ENCODE measurements at places on chromosomes 2 and 18.

GRCh38 chr2:23297112-23297511 is 87.9 kb upstream of the KLHL29 start:
- DNase-seq = no peak

DNA sequence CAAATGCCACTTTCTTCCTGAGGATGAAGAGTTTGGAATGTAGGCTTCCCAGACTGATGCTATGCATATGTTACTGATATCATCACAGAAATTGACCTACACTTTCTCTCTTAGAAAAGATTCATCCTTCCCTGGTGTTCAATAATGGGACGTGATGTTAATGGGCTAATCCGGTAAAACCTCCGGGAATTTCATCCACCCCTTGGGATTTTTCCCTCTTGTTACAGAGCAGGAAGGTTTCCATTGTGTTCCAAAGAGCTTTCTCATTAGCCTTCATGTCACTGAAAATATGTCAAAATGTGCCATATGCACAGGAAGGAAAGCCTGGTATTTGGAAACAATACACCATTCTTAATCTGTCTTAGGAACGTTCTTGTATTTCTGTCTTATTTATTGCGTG is 20.7 kb downstream of the ALPK2 start:
- no peak for DNase-seq

GRCh38 chr2:240469740-240470139 is 34.3 kb downstream of the GPC1 start:
- no peak for DNase-seq

GRCh38 chr2:157692768-157693167 is 64.1 kb upstream of the ACVR1C start:
- DNase-seq = no peak

- no peak for DNase-seq
Observed at GRCh38 chr2:147149575-147150240, 695.1 kb upstream of the ACVR2A start.

GRCh38 chr18:36890598-36890997 is 61.7 kb downstream of the KIAA1328 start:
- DNase-seq = no peak

DNA sequence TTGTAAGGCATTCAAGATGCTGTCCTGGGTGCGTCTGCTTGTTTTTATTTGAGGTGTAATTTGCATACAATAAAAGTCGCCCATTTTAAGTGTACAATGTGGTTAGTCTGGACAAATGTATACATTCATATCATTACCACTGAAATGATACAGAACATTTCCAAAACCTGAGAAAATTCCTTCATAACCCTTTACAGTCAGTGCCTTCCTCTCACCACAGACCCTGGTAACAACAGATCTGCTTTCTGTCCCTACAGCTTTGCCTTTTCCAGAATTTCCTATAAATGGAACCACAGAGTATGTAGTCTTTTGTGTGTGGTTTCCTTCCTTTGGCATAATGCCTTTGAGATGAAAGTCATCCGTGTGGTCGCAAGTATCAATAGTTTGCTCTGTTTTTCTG is 45.8 kb upstream of the NFU1 start:
- DNase-seq = no peak

GRCh38 chr18:3062798-3063680 is 50.1 kb upstream of the LPIN2 start:
- DNase-seq = peak; percentile 54

GRCh38 chr2:223612501-223612900 is 10.3 kb upstream of the SCG2 start:
- no peak for DNase-seq

DNA sequence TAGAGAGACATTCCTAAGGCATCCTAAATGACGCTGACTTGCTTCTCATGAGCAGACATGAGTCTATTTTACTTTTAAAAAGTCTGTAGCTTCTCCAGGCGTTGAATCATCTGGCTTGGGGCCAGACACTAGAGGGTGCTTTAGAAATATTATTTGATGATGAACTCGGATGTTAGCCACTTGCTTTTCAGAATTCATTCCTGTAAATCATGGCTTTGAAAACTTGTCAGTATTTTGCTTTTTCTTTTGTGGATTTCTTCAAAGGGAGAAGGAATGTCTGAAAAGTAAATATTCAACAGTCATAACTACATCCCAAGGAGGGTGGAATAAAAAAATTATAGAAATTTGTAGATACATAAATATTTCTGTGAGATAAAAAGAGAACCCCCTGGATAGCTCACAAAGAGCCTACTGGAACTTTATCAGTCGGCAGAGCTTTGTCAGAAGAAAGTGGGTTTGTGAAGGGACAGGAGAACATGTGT is 370.8 kb downstream of the OSR1 start:
- DNase-seq = no peak

- DNase-seq = no peak
Observed at GRCh38 chr2:166449439-166449838, 44.6 kb downstream of the SCN7A start.

DNA sequence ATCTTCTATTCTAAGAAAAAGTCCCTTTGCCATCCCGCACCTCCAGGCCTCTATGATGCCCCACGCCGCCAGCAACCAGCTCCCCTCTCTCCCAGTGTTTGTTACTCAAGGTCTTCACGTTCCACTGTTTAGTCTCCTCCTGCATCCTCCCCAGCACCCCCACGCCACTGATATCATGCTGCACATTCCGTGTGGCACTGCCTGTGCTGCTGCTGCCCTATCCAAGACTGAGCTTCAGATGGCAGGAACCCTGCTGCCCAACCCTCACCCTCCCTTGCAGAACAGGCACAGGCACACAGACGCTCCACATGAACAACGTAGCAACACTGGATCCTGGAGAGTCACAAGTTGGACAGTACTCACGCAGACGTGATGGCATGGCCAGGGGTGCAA is 35.3 kb downstream of the MYO5B start:
- no peak for DNase-seq

GRCh38 chr2:200226451-200227426 is 79.8 kb upstream of the SPATS2L start:
- no peak for DNase-seq

DNA sequence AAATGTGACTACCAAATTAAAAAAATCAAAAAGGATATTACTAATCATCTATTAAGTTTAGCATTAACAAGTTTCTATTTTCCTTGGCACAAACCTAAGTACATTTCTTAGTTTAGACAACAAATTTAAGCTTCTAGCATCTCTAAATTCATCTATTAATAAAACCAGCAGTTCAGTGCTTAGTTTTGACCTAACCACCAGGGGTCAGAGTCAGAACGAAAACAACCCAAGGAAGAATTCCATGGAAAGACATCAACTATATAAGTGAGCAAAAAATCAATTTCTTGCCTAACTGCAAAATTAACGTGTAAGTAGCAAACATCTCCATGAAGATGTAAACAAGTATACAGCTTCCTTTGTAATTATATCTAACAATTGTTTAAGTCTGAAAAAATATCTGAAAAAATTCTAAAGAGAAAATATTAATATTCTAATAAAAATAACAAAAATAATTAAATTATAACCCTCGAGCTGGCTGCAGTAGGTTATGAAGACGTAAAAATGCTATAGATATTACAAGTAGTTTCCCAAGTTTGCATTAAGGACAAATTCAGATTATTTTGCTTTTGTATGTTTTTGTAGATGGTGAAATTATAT is 83.7 kb downstream of the CERKL start:
- DNase-seq = no peak

- no peak for DNase-seq
Observed at GRCh38 chr18:1468550-1468949, 563.9 kb downstream of the ADCYAP1 start.

DNA sequence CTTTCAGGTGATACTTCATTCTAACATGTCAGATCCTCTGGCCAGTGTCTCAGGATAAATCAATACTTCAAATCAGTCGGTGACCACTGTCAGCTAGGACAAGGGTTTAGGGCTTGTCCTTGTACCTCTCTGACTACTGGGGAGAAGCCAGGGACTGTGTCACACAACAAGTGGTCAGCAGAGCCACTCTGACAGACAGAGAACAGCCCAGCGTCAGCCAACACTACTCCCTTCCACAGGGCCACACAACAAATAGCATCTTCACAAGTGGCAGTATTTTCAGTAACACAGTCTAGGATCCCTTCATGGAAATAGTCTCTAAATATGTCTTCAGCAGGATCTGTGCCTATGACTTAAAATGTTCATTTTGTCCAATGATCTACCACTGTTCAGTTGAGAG is 14.2 kb downstream of the FLACC1 start:
- no peak for DNase-seq

DNA sequence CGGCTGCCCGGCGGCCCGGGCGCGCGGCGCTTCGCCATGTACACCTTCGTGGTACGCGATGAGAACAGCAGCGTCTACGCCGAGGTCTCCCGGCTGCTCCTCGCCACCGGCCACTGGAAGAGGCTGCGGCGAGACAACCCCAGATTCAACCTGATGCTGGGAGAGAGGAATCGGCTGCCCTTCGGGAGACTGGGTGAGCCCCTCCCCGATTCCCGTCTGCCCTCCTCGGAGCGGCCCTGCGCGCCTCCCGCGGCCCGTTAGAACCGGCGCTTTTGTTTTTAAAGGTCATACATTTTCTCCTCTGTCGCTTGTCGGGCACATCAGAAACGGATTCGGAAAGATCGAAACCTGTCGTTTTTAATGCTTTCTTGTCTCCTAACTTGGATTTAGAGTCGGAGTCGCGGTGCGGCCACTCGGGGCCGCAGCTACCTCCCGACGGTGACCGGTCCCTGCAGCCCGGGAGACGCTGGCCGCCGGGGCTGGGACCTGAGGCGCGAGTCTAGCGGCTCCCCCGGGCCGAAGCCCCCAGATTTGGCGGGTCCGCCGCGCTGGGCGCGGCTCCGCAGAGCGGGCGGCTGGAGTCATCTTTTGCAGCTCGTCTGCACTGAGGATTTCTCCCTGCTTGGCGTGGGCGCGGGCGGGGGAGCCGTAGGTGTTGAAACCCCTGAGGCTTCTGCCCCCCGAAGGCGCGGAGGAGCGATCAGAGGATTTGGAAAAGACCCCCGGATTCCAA is 519 bp downstream of the TTL start:
- peak; percentile 53 for DNase-seq

DNA sequence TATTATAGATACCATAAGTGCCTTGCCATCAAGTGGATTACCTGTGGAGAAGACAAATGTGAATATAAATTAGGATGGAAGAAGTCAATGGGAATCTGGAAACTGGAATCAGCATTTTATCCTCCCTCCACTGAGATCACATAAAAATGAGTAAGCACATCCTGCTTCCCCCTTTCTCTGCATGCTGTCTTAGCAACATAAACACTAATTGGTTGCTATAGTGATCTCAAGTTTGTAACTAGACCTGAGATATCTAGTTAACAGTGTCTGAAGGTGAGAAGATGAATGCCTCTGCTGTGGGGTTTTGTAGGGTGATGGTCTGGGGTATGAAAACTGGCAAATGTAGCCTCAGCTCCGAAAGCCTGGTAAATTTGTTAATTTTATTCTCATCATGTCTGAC is 1357.5 kb upstream of the CELF4 start:
- DNase-seq = no peak

- DNase-seq = no peak
Observed at GRCh38 chr2:152443771-152444170, 108.8 kb downstream of the FMNL2 start.

DNA sequence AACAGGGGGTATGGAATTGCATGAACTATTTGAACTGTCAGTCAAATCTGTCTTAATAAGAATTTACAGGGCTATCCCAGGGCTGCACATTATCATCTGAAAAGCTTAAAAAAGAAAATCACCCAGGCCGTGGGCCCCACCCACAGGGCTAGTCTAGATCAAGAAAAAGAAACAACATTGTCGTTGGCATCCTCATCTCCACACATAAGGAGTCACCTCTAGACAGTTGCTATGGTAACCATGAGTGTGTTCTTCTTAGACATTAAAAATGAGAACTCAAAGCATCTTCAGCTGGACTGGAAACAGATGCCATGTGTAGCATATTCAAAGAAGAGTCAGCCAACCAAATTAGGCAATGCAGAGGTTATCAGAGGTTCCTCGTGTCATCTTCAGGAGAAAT is 72.3 kb upstream of the CPO start:
- no peak for DNase-seq

Data from GM13977 (cell line).